ENCODE measurements at places on chromosomes 6 and 20. TPM values are rescaled to one million over a fixed set of nuclear protein-coding genes. Genes with fewer than 3 reads are reported as not detected.

The IL17F gene
- not detected for total RNA-seq

The FOXC1 gene
- total RNA-seq = 4.9 TPM

The SDCBP2 gene
- 51.6 TPM for total RNA-seq

The VSTM2L gene
- 16.7 TPM for total RNA-seq

The TFAP2A gene
- total RNA-seq = 0.18 TPM

The APCDD1L gene
- 1.4 TPM for total RNA-seq

The EBF4 gene
- total RNA-seq = 8.5 TPM

The PRKN gene
- total RNA-seq = 19.4 TPM

The CST5 gene
- total RNA-seq = not detected

The GSTA3 gene
- total RNA-seq = not detected

The GSTA4 gene
- total RNA-seq = 101 TPM

The HUS1B gene
- total RNA-seq = not detected

The TENT5A gene
- total RNA-seq = 29.2 TPM

Measured in stomach (tissue), 19 donors.